Activated gamma-delta T cell treated with Interleukin-2 at 50 U/mL for 16 hours (primary cell): ENCODE measurements at places on chromosomes 4 and X.

DNA sequence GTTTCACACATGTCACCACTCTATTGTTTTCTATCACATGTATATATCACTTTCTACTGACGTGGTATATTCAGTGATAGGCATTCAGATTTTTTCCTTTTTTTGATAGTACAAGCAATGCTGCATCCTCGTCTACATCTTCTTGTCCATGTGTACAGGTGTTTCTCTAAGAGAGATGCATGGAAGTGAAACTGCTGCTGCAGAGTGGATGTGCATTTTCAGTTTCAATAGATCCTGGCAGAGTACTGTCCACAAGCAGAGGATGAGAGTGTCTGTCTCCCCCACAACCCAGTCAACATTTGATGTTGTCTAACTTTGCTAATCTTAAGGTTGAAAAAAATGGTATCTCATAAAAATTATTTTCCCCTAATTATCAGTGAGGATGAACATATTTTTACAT, 194.0 kb upstream of the CASK start:
- DNase-seq, result no peak

GRCh38 chrX:106007815-106008214, 30.7 kb downstream of the SERPINA7 start:
- DNase-seq, result no peak

DNA sequence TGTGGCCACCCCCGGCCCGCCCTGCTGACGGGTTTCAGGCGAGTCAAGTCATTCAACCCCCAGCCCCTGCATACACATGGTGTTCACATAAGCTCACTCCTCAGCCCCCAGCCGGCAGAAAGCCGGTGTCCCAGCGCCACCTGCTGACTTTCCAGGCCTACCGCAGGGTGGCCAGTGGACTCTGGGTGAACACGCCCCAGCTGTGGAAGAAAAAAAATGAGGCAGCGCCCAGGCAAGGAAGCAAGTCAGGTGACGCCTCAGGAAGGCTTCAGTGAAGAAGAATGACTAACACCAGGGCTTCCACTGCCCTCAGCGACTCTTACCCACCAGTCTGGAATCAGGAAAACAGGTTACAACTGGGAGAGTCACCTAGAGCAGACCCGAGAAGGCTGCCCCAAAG, 15.8 kb downstream of the BCAP31 start:
- DNase-seq, result no peak

- no peak for DNase-seq
Observed at GRCh38 chr4:185265942-185266341, 56.5 kb downstream of the SNX25 start.

- no peak for DNase-seq
Observed at GRCh38 chr4:71713611-71714203, 70.2 kb downstream of the GC start.

DNA sequence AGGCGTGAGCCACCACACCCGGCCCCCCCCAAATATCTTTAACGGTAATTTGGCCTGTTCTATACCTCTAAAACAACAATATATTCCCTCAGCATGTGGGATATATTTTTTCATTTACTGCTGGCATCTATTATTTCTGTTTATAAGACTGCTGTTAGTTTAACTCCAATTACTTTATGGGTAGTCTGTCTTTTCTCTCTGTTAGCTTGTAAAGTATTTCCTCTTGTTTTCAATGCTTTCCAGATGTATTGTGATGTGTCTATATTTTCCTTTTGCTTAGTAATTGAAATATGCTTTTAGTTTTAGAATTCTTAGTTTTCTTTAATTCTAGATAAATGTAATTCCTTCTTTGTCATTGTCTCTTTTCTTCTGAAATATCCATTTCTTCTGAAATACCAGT, 445.8 kb downstream of the ANKRD50 start:
- no peak for DNase-seq

GRCh38 chr4:38672397-38673129, 8.6 kb downstream of the KLF3 start:
- DNase-seq, result no peak

DNA sequence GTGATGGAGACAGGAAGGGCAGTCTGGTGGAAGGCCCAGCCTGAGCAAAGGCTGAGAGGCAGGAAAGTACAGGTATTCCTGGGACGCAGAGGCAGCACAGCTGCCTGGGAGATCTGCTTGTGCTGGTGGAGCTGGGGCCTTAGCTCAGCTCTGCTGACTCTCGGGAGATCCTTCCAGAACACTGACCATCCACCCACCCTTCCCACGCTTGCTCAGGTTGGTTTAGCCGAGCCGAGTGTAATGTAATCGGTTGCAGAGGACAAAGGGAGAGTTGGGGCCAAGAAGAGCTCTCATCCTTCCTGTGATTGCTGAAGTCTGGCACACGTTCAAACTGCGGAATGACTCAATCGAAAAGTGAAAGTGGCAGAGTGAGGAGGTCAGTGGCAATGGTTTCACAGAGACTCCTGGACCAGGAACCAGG, 43.1 kb upstream of the GPR78 start:
- DNase-seq, result no peak
